NCI-H1436 (cell line): ENCODE measurements at places on chromosomes 13 and 19.

GRCh38 chr13:21998279-21998990 lies 327.6 kb downstream of the FGF9 start:
- DNase-seq, result no peak

GRCh38 chr19:35327642-35328041 lies 1.3 kb upstream of the CD22 start:
- no peak for DNase-seq

- DNase-seq, result no peak
These were observed 2743.3 kb upstream of the PCDH20 start for GRCh38 chr13:64158908-64159307.

GRCh38 chr13:111462221-111462764 lies 141.9 kb downstream of the TEX29 start:
- no peak for DNase-seq

- peak; percentile 89 for DNase-seq
These were observed 19.2 kb downstream of the RCN3 start for GRCh38 chr19:49546825-49547565.

- no peak for DNase-seq
These were observed 50.1 kb upstream of the KLF12 start for GRCh38 chr13:74184283-74184682.

GRCh38 chr13:104831831-104832230 lies 1703.6 kb downstream of the EFNB2 start:
- DNase-seq, result no peak

DNA sequence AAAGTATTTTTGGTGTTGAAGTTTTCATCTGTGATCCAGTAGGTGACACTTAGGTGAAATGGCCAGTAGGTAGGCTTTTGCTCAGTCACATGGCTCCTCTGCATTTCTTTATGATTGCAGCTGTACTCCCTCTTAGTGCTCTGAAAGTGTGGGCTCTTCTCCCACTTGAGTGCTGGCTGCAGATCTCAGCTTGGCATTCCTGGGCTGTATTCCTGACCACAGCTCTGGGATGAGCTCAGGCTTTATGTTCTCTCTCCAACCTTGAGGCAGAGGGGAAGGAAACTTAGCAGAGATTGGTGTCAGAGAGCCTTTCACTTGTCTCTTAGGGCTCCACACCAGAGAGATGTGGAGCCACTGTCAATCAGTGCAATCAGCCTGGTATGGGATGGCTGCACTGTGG lies 254.3 kb downstream of the NDFIP2 start:
- no peak for DNase-seq

DNA sequence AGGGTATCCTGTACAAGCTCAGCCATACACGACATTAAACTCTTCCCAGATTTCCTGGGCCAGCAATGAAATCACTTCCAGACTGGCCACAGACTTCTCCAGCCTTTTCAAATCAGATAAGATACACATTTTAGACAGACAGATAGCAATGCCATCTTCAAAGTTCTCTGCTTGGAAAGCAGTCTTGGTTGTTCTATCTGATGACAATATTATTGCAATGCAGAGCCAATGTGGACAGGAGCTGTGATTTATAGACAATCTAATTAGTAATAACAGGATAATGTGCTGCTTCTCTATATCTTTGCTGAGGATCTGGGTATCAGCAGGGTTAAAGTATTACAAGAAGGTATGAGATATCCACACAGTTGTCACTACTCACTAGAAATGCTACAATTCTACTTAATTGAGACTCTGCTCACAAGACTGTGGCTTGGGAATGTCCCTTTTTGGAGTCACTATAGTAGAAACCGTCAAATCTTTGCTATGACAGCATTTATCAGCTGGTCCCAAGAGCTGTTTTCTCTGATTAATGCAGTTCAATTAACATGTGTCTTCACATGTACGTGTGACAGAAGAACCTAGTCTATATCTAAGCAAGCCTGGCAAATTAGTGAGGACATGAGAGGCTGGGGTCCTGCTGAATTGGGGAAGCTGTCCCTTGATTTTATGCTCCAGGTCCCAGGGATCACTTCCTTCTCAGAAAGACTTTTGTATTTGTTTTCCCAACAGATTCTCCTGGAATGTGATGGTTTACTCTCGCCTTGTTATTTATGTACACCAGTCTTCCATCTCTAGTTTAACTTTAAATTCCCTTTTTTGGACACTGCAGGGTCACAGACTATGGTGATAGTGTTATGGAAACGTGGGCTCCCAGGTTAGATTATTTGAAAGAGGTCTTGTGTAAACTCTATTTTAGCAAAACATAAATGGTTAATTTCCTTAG lies 68.8 kb downstream of the COL4A1 start:
- no peak for DNase-seq

GRCh38 chr19:8831832-8832131 lies 322 bp downstream of the ZNF558 start:
- DNase-seq, result peak; percentile 51

- DNase-seq, result no peak
These were observed 483.0 kb downstream of the DCT start for GRCh38 chr13:93996481-93996880.

DNA sequence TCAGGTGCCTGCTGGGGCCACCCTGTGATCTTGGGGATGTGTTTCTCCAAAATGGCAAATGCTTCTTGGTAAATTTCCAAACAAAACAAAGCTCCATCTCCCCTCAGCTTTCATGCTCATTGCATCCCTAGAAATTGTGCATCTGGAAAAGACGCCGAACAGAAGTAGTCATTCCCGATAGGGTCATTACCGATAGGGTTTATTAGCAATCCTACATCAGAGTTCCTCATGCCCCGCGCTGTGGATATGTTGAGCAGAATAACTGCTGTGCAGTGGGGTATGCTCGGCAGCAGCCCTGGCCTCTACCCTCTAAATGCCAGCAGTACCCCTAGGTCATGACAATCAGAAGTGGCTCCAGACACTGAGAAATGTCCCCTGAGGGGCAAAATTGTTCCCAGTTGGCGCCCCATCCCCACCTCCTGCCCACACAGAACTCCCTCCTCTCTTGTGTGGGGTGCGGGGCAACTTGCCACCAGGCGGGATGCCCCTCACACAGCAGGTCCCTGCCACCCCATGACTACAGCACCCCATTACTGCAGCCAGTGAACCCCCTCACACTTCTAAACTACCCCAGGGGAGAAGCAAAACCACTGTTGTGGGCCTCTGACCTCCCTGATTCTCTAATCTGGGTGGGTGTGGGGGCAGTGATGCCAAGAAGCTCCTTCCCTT lies 13.0 kb upstream of the SLC7A10 start:
- DNase-seq, result no peak

- no peak for DNase-seq
These were observed 766 bp downstream of the CEBPG start for GRCh38 chr19:33374236-33374714.

GRCh38 chr13:113220141-113220598 lies 10.8 kb downstream of the CUL4A start:
- no peak for DNase-seq

GRCh38 chr13:99916366-99917103 lies 55.0 kb downstream of the ZIC5 start:
- peak; percentile 50 for DNase-seq

DNA sequence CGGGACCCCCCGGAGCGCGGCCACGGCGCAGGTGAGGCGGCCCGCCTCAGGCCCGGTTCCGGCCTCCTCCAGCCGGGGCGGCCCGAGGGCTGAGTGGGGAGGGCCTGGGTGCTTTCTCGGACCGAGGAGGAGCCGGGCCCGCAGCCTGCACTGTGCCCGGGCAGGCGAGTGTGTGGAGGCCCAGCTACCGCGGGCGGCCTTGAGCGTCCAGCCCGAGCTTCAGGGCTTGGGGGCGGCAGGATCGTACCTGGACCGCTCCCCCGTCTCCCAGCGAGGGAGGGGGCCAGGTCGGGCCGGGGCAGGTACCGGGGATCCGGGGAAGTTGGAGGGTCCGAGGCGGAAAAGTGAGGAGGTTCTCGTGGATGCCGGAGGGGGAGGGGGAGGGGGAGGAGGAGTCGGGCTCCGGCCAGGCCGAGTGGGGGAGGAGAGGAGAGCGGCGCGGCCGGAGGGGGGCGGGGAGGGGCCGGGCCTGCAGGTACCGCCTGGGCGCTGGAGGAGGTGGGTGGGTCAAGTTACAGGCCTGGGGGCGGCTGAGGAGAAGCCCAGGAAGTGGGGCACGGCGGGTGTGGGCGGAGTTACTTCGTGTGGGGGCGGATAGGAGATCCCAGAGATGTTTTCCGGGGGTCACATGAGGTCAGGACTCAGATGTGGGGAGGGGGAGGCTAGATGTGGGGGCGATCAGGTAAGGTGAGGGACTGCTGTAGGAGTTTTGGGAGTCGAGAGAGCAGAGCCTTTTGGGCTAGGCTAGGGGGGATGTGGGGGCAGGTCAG lies 545 bp downstream of the NACC1 start:
- peak; percentile 25 for DNase-seq

GRCh38 chr19:57241176-57241575 lies 744 bp downstream of the ZNF805 start:
- DNase-seq, result no peak

DNA sequence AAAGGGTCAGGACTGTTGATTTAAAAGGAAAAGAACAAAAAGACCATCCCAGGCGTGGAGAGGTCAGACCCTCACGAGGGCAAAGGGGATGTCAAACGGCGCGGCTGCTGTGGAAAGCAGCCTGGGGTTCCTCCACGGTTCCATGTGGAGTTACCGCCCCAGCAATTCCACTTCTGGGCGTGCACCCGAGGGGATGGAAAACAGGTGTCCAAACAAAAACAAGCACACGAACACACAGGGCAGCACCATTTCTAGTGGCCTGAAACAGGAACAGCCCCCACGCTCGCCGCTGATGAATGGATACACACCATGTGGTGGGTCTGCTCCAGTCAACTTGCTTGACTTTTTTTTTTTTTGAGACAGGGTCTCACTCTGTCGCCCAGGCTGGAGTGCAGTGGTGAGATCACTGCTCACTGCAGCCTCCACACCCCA lies 11.2 kb downstream of the AP3D1 start:
- no peak for DNase-seq

GRCh38 chr19:32750441-32751055 lies 31.0 kb downstream of the TDRD12 start:
- DNase-seq, result no peak

DNA sequence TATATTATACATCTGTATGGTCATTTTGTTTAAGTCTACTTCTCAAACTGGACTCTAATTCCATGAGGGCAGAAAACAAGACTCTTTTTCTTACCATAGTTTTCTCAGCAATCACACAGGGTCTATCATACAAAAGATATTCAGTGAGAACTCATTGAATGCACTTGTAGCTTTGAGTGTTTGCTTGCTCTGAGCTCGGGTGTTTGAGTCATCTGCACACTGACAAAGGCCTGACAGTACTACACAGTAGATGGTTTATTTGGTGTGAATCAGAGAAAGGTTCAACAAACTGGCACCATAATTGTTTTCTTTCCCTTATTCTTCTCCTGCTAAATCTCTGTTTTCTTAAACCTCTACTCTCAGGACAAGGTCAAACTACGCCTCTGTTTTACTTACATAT lies 586.4 kb downstream of the LMO7 start:
- DNase-seq, result peak; percentile 17

DNA sequence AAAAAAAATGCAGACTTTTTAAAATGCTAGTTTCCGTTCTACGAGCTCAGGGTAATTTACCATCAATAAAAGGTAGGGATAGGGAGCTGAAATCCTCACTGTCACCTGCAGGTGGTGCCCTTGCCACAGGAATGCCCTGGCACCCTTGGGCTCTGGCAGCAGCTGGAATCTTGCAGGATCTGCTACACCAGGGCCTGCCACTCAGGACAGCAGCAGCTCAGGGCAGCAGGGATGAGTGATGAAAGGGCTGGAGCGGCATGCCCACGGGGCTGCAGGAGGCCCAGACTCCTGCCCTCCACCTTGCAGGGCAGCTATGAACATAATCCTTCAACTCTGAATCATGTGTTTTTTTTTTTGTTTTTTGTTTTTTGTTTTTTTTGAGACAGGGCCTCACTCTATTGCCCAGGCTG lies 54.0 kb downstream of the GNG7 start:
- DNase-seq, result peak; percentile 76

DNA sequence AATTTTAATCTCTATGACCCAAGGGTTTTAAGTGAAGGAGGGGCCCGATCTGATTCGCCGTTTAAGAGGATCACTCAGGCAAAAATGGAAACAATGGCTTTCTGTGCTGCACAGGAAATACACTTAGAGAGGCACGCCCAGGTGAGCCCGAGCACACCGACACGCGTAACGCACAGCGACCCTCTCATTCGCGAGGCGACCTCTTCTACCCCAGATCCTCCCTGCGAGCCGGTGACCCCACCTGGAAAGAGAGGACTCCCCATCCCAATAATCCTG lies 216 bp downstream of the SH2D3A start:
- peak; percentile 59 for DNase-seq

DNA sequence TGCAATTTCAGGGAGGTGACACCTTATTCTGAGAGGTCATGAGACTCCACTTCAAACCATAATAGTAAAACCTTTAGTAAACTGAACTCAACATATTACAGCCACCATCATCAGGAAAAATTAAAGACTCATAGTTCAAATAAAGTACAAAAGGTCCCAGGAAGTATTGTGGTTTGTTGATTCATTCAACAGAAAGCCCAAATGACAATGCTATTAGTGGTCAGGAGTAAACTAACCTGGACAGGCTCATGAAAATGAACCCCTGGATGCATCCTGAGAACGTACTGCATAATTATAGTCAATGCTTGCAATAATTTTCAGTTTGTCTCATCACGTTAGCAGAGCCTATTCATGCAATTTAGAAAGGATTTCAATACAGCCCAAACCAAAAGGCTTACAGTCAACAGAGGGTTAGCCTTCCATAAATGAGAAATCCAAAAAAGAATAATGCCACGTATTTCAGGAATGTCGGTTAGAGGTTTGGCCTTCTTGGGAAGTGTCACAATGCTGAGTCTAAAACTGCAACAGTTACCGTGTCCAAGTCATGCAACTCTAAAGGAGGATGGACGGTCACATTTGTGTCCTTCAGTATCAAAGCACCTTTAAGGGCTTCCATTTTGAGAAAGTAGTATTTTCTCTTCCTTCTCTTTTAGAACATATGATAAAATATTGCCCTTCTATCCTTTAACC lies 280.8 kb downstream of the ABCC4 start:
- no peak for DNase-seq

GRCh38 chr19:2517881-2518601 lies 42.1 kb downstream of the GADD45B start:
- no peak for DNase-seq

DNA sequence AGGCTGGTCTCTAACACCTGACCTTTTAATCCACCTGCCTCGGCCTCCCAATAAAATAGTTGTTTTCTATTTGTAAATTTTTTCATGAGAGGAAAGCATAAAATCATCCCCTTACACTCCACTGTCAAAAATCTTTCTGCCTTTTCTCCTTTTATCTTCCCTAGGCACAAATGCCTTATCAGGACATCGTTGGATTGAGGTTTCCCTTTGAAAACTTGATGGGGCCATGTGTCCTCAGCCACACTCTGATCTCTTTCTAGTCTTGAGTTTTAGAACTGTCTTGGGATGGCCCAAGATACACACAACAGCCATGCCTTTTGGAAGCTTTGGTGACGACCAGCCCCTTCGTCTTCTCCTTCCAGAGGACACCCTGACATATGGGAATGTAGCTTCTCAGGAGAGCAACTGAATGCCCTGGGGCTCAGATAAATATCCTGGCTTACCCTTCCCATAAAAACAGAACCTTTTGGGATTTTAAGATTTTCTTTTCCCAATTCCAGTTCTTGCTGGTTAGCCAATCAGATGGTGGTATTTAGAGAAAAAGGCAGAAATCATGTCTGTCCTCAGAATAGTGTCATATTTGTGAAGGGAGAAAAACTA lies 112.4 kb downstream of the ZNF429 start:
- DNase-seq, result no peak

GRCh38 chr13:56189439-56189838 lies 951.3 kb upstream of the PRR20A start:
- no peak for DNase-seq
